ENCODE measurements at places on chromosomes 16 and 17. TPM values are rescaled to one million over a fixed set of nuclear protein-coding genes. Genes with fewer than 3 reads are reported as not detected.

The IRX3 gene
- polyA plus RNA-seq: 4.1 TPM

The MT3 gene
- 0.43 TPM for polyA plus RNA-seq

The HAP1 gene
- 0.16 TPM for polyA plus RNA-seq

The CRYM gene
- 1.8 TPM for polyA plus RNA-seq

The PYDC1 gene
- polyA plus RNA-seq: not detected

The MYCBPAP gene
- 2.4 TPM for polyA plus RNA-seq

The SDR42E2 gene
- polyA plus RNA-seq: not detected

The SOX15 gene
- 1.3 TPM for polyA plus RNA-seq

The CDRT15 gene
- not detected for polyA plus RNA-seq

The FAM20A gene
- polyA plus RNA-seq: not detected

The MT2A gene
- 79.9 TPM for polyA plus RNA-seq

The CTRB2 gene
- not detected for polyA plus RNA-seq
